Epithelial cell of proximal tubule (primary cell): ENCODE measurements at places on chromosomes 12 and 14. TPM values are rescaled to one million over a fixed set of nuclear protein-coding genes. Genes with fewer than 3 reads are reported as not detected.
A peak's percentile ranks its signal among the peaks of the same experiment; 100 is the strongest.

GRCh38 chr12:9144730-9145106 is 29.0 kb upstream of the A2M start:
- DNase-seq = no peak

GRCh38 chr12:22899184-22899583 is 274.2 kb downstream of the ETNK1 start:
- no peak for DNase-seq

- DNase-seq = peak; percentile 39
Measured at GRCh38 chr12:19261773-19262172, 132.2 kb downstream of the PLEKHA5 start.

DNA sequence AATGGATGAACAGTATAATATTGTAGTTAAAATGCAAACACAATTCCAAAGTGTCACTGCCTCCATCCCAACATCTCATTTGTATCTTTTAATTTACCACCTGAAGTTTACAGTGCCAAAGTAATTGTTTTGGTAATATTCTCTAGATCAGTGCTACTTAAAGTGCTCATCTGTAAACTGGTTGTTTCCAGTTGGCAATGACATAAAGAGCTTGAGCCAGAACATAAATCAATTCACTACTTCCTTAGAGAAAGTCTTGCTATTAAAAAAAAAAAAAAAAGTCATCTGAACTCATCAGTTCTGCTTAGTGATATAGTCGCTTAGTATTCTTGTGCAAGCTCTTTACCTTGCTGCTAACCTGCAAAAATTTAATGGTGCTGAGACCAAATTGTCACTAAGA is 16.4 kb downstream of the PLCZ1 start:
- DNase-seq = no peak

- DNase-seq = no peak
Measured at GRCh38 chr12:10361622-10362021, 28.2 kb downstream of the KLRK1 start.

DNA sequence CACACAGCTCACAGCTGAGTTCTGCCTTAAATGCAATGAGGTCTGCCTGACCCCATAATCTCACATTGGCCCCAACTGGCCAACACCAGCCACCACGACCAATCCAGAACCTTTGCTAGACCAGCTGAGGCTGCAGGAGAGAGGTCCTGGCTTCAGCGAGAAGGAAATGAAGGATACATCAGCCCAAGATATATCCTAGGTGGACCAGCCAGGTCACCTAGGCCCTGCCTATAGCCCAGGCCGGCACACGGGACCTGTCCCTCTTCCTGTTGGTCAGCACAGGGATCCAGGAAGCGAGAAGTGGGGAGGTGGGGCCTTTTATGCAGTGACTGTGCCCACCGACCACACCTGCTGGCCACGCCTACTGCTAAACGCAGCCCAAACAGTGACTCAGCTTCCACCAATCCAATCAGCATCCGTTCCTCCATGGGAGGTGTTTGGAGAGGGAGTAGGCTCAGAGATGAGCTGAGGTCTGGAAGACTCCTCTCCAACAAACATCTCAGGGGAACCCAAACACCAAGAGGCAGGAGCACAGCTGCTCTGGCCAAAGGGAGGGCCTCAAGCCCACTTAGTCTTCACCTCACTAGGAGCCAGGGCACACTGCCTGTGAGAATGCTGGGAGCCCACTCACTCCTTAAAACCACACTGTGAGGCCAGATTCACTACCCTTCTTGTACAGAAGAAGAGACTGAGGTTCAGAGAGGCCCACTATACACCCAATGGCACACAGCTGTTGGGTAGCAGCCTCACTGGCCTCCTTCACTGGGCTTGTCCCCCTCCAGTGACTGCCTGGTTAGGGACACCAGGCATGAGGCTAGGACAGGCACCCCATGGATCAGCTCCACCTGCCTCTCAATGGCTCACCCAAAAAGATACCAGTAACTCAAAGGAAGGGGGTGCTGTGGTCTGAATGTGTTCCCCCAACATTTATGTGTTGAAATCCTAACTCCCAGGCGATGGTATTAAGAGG is 51.3 kb upstream of the PPP2R5C start:
- no peak for DNase-seq

Gene FAM234B
- total RNA-seq = 3.8 and 6.4 TPM in 2 replicates

Gene UBR7
- 24.8 and 45.7 TPM in 2 replicates for total RNA-seq

Gene PTPRQ
- total RNA-seq = not detected in 2 replicates

- DNase-seq = no peak
Measured at GRCh38 chr14:50539051-50539450, 6.7 kb upstream of the MAP4K5 start.

Gene LHX5
- 0.06 TPM in 1 of 2 replicates, not detected in the other for total RNA-seq

DNA sequence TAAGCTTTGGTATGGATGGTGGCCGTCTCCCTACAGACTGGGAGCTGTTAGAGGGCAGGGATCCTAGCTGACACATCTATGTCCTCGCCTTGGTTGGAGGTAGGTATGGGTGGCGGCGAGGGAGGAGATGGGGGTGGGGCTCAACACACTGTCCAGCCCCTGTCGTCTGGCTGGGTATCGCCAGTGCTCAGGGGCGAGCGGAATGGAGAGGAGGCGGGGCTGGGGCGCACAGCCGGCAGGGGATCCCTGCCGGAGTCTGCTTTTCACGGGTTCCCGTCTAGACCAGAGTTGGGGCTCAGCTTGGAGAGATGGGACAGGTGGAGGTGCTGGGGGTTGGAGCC is 16.1 kb downstream of the TAMALIN start:
- no peak for DNase-seq

Gene TTLL5
- 20.4 and 39.6 TPM in 2 replicates for total RNA-seq

GRCh38 chr12:110923692-110924334 is 3.4 kb upstream of the MYL2 start:
- DNase-seq = no peak

DNA sequence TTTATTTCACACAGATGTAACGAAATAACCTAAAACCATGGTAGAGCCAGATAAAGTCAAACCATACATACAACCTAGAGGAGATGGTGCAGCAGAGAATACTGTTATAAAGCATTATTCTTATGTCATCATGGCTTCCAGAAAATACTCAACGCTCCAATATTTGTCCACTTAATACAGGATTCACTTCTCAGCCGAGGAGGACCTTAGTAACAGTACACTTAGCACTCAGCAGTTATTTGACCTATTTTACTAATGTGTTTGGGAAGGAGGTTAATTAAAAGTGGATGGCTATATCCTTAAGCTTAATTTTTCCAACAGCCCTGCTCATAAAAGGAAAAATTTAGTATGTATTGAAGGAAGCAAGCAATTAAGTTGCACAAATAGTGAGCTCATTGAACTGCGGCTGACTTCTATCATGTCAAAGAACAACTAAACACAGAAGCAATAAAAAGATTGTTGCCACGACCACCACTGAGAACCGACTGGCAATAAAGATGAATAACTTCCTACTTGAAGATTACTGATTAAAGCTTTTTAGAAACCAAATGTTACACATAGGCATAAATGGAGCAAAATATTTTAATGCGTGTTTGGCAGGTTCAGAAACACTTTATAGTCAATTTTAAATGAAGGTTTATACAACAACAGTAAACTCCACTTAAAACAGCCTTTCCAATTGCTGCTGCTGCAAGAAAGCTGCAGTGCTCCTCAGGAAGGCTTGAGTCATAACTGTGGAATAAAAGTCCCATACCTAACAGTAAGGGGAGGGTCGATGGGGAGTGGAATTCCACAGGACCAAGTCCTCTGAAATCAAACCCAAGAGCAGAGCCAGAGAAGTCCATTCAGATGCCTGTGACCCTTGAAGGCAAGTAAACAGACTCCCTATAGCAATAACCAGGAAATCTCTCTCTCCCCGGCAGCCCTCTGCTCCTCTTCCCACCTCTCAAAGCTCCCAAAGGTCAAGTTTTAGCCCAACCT is 218.9 kb upstream of the CDKN3 start:
- no peak for DNase-seq

DNA sequence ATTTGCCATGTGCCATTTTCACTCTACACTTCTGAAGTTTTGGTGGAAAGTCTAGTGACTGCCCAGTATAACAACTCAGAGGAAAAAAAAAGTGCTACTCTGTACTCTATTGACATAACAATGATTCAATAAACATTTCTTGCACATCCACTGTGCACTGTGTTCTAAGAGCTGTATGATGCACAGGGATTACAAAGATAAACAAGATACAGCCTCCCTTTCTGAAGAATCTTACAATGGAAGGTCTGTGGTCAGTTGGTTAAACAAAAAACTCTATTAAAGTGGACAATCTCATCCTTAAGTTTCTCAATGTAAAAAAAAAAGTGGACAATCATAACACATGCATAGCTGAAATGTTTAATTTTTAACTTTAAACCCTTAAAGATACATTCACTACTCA is 105.7 kb upstream of the RASSF8 start:
- DNase-seq = no peak

Gene FITM1
- total RNA-seq = not detected in 2 replicates

DNA sequence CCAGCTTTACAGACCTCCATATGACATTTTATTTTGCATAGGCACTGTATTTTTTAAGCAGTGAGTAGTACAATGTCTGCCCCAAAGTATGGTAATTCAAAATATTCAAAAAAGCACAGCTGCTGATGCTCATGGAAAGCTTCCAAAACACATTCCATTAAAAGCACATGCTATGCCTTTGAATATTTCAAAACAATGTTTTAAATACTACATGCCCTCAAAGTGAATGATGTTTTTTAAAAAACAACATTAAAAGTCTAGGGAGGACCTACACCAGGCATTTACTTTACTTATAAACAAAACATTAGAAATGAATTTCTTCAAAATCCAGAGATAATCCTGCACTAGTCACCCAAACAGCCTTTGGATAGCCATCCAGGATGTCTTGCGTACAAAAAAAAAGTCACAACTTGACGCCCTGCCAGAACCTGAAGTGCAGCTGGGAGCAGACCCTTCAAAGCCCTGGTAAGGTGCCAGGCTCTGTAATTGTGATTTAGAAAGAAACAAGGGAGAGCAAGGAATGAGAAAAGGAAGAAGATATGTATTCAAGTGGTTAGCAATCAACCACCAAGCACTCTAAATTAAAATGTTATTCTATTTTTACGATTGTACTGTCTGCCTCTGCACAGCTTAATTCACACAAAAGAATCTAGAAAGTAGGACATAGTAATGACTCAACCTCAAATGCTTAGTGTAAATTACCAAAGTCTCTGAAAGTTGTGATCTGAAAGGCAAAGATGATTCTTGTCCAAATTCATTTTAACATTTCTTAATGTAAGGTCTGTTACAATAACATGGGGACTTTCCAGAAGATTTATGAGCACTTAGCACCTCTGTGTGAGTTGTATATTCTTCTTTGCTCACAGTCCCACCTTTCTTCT is 31.9 kb downstream of the CEP83 start:
- no peak for DNase-seq

GRCh38 chr14:76855066-76855465 is 28.9 kb downstream of the LRRC74A start:
- DNase-seq = no peak

DNA sequence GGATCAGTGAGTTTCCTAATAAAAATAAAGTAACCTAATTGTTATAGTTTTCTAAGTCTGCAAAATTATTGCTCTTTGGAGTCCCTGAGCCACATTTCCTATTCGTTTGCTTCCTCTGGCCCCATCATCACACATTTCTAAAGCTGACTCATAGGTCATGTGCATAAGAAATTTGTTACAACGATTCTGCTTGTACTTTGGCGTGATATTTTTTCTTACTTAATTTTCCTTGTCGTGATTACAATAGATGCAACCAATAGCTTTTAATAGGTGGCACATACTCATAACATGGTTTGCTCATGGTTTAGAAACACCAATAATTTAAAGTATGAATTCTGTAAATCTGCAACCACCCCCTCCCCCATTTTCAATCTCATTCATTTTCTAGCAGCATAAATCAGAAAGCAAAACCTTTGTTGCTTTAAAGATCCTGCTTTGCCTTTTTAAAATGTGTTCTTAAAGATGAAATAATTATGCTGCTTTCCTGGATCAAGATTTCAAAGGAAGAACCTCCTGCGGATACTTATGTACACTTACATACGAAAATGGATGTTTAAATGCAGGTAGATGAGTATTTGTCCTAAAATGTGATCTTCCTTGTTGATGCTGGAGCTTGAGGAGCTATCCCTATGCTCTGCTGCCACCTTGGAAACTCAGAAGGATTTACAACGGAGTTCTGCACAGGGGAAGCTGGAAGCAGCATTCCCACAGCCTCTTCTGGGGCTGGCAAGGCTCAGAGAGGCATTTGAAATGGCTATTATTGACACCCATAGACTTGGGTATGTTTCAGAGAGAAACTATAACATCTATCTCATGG is 1.7 kb upstream of the FLRT2 start:
- DNase-seq = peak; percentile 40

GRCh38 chr14:65024957-65025356 is 38.3 kb downstream of the FNTB start:
- DNase-seq = no peak

- DNase-seq = no peak
Measured at GRCh38 chr12:5716976-5717375, 228.1 kb downstream of the ANO2 start.

Gene KRT3
- 0.06 TPM in 1 of 2 replicates, not detected in the other for total RNA-seq

- no peak for DNase-seq
Measured at GRCh38 chr12:49566361-49566760, 1.6 kb downstream of the MCRS1 start.

- no peak for DNase-seq
Measured at GRCh38 chr12:117523971-117524370, 162.5 kb upstream of the NOS1 start.

DNA sequence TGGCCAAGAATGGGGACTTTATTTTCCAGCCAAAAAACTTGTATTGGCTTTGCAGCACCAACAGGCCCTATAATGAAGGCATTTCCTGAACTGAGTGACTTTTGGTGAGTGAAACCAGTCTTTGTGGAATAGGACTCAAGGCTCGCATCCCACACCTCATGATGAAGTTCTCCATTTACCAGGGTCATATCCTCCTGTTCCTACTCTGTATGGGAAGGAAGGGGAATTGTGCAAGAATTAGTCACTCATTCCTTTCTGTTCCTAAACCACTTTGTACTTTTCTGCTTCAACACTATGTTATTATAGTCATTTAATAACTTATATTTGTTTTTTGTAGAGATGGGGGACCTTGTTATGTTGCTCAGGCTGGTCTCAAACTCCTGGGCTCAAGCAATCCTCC is 2.3 kb upstream of the SPATS2 start:
- DNase-seq = no peak

DNA sequence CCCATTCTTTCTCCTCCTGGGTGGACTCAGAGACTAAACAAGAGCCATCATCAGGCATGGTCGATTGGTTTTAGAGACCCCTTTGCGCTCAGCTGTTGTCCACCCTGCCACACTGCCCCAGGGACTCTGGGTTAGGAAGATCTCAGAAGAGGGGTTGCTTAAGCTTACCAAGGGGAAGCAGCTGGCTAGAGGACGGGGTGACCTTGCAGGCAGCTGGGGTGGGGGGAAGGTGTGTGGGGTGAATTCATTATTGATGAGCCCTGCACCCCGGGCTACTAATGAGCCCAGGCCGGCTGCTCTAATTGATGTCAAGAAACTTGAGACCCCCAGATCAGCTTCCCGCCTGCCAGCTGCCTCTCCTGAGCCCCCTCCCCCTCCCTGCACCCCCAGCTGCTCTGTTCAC is 8.7 kb upstream of the ZNF385A start:
- no peak for DNase-seq

Gene BHLHE41
- 1.3 and 5.2 TPM in 2 replicates for total RNA-seq
